ENCODE measurements at places on chromosomes 3 and 15. TPM values are rescaled to one million over a fixed set of nuclear protein-coding genes. Genes with fewer than 3 reads are reported as not detected.

- peak; percentile 48 for ATAC-seq
Measured at GRCh38 chr3:24387493-24387892, 107.2 kb downstream of the THRB start.

DNA sequence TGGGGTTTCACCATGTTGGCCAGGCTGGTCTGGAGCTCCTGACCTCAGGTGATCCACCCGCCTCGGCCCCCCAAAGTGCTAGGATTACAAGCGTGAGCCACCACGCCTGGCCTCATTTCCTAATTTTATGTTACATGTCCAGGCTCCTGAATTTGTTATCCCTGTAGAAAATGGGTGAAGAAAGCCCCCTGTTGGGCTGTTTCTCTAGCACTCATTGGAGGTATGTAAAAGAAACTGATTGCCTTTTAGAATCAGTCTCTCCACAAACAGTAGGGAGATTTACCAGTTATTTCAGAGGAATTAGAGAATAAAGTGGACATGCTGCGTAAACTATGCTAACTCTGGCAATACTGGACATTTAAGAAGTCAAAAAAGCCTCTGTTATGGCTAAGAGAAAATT, 364.1 kb upstream of the TBL1XR1 start:
- ATAC-seq: no peak

GRCh38 chr3:52978109-52978754, 67.6 kb downstream of the SFMBT1 start:
- no peak for ATAC-seq

DNA sequence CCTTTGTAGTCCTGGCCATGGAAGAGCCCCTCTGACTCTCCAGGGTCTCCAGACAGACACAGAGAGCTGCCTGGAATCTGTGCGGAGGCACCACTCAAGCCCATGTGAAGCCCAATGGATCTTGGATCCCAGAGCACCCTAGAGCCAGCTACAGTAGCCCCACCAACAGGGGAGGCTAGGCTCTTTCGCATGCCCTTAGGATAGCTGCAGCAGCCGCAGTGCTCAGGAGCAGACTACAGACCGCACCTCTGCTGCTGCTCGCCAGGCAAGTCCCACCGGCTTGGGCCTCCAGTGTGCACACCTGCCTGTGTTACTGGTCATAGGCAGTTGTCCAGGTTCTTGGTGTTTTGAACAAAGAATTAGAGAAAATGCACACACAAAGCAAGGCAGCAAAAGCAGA, 131.6 kb downstream of the SPATA16 start:
- no peak for ATAC-seq

DNA sequence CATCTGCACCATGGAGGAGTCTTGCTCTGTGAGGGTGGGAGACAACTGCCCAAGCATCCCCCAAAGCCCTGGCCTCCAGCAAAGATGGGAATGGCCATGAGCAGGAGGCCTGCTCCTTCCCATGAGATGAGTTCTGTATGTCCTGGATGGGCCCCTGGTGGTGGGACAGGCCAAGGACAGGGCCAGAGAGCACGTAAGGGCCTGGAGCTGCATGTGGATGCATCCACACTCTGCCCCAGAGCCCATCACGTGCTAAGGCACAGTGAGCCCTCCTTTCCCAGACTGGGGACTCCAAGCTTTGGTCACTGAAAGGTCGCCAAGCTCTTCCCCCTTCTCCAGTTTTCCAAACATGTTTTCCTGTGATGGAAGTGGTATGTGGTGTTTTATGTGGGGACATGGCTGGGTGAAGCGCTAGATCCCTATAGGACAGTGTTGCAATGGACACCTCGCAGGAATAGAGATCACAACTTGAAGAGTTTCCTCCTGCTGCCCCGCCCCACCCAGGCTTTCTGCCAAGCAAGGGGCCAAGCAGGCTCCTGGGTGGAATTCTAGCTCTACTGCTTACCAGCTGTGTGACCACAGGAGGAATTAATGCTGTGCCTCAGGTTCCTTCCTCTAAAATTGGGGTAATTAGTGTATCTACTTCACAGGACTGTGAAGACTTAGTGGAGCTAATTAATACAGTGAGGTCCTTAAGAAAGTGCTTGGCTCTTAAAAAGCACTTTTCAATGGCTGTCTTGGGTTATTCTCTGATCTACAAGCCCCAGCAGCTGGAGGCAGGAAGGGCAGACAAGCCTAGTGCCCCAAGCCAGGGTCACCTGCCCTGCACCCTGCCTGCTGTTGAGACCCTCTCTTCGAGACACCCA, 106.4 kb upstream of the RPL32 start:
- ATAC-seq: no peak

DNA sequence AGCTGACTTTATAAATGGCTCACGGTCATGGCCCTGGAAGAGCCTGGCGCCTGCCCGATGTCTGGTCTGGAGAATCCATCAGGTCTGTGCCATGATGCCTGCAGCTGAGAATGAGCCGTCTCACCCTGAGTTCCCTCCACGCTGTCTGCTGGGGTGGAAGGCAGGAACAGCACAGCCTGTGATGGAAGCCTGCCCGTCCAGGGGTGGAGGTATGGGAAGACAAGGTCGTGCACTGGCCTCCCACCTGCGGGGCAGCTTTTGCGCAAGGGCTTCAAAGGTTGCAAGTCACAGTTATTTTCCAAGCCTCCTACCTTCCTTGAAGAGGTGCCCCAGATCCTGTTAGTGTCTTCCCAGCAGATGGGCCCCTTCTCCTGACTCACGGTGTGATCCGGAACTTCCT, 275.5 kb downstream of the FAM43A start:
- ATAC-seq: no peak

GRCh38 chr3:179977356-179977755, 59.4 kb downstream of the PEX5L start:
- no peak for ATAC-seq

DNA sequence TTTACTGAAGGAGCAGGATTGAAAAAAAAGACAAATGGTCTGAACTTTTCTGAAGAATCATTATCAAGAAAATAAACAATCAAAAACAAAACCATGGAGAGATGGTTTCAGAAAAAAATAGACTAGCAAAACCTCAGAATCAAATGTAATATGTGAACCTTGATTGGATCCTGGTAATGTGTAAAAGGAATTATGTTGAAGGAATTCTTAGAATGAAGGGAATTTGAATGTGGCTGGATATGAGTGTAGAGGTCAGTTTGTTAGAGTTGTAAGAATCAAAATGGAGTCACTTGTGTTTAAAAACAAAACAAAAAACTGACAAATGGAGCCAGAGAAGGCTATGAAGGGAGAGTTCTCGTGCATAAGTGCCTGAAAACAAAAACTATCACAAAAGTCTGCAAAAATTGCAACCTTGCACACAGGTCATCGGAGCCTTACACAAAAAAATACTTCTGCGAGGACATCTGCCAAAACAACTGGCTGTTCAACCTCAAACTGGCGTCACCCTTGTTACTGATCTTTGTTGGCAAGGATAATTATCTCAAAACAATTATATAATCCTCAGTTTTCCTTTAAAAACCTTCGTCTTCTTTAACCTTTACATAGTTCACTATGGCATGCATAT, 19.1 kb upstream of the ATP13A3 start:
- ATAC-seq: no peak

GRCh38 chr15:77546050-77546501, 86.6 kb downstream of the LINGO1 start:
- ATAC-seq: no peak

GRCh38 chr3:197511853-197512635, 43.7 kb downstream of the BDH1 start:
- ATAC-seq: no peak

- no peak for ATAC-seq
Measured at GRCh38 chr15:49131403-49131802, 24.0 kb downstream of the COPS2 start.

DNA sequence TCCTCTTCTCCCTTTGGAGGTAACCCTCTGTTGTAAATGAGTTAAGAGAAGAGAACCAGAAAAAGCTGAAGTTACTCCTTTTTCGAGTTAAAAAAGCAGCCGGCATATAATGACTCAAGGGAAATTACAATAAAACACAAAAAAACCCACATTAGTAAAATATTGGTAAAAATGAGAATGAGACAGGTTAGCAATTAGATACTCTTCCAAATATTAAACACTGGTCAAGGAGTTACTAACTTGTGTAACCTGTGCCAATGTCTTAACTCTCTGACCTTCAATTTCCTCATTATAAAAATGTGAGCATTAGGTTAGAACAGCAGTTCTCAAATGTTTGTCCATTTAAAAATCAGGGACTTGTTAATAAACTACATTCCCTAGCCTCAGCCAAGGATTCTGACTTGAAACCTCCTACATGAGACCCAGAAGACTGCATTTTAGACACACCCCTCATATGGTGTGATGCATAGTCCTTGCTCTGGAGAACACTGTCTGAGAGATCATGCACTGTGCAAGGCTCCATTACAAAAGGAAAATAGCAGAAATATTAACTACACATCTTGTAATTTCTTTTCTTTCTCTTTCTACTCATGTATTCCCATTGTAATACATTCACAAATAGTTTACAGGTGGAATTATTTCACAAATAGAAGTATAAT, 42.7 kb upstream of the TOP2B start:
- peak; percentile 98 for ATAC-seq

- ATAC-seq: no peak
Measured at GRCh38 chr3:170497207-170498095, 78.8 kb downstream of the CLDN11 start.

- no peak for ATAC-seq
Measured at GRCh38 chr3:52939600-52939999, 42.3 kb upstream of the STIMATE start.

- ATAC-seq: no peak
Measured at GRCh38 chr3:144167634-144168033, 196.0 kb downstream of the DIPK2A start.

GRCh38 chr15:45333550-45333949, 44.8 kb downstream of the GATM start:
- peak; percentile 83 for ATAC-seq

- no peak for ATAC-seq
Measured at GRCh38 chr3:145144361-145144760, 1016.6 kb downstream of the PLOD2 start.

DNA sequence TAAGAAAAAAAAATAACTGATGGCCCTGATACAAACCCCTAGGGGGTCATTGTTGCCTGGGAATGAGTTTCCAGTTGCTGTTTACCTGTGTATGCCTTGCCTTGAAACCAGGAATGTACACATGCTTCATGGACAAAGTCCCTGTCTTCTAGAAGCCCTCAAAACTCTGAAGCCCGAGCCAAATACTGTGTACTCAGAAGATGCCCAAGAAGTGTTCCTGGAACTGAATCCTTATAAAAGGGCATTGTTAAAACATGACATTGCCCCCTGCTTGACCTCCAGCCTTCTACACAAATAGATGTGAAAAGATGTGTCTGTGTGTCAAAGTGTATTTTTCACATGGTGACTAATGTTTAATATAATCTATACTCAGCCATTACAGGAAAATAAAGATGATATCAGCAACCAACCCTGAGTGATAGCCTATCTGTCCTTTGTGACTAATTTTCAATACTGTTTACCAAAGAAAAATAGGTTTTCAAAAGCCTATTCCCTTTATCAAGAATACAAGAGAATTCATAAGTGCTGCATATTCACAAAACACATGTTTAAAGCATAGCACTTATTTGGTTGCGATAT, 325.9 kb downstream of the MECOM start:
- no peak for ATAC-seq

GRCh38 chr15:97893967-97894366, 66.5 kb upstream of the ARRDC4 start:
- ATAC-seq: no peak

GRCh38 chr3:84925571-84925970, 33.2 kb upstream of the CADM2 start:
- ATAC-seq: no peak

GRCh38 chr3:114858329-114858728, 288.8 kb downstream of the ZBTB20 start:
- ATAC-seq: no peak

GRCh38 chr15:25674913-25675312, 188.2 kb downstream of the ATP10A start:
- ATAC-seq: no peak

GRCh38 chr15:50390554-50391264, 33.5 kb upstream of the USP8 start:
- ATAC-seq: no peak

GBE1 gene
- total RNA-seq: 20.1 TPM

STARD9 gene
- 5.9 TPM for total RNA-seq

TRPM1 gene
- 0.62 TPM for total RNA-seq

PCSK6 gene
- 4.7 TPM for total RNA-seq

C3orf22 gene
- total RNA-seq: 0.47 TPM

ATP13A5 gene
- total RNA-seq: not detected

ZNF80 gene
- total RNA-seq: 0.10 TPM

TM2D3 gene
- 63.2 TPM for total RNA-seq

AGBL1 gene
- total RNA-seq: 0.27 TPM

ITIH1 gene
- total RNA-seq: not detected
